ENCODE measurements at places on chromosomes 3 and 15.

GRCh38 chr3:53219895-53220483, 35.8 kb downstream of the TKT start:
- peak; percentile 87 for DNase-seq

DNA sequence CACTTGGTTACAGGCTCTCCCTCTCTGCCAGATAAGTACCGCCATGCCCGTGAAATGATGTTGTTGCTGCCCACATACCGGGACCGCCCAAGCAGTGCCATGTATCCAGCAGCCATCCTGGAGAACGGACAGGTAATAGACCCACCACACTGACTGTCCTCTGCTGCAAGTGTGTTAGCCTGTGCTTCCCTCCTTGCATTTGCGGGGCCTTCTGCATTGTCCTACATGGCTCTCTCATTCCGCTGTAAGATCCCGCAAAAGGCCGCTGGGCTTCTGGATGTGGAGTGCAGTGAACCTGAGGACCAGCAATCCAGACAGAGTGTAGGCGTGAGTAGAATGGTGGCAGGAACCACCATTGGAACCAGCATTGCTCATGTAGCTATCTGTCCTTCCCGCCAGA, 10.6 kb upstream of the MANF start:
- no peak for DNase-seq

- DNase-seq = no peak
Measured at GRCh38 chr3:66394019-66394752, 106.6 kb downstream of the LRIG1 start.

DNA sequence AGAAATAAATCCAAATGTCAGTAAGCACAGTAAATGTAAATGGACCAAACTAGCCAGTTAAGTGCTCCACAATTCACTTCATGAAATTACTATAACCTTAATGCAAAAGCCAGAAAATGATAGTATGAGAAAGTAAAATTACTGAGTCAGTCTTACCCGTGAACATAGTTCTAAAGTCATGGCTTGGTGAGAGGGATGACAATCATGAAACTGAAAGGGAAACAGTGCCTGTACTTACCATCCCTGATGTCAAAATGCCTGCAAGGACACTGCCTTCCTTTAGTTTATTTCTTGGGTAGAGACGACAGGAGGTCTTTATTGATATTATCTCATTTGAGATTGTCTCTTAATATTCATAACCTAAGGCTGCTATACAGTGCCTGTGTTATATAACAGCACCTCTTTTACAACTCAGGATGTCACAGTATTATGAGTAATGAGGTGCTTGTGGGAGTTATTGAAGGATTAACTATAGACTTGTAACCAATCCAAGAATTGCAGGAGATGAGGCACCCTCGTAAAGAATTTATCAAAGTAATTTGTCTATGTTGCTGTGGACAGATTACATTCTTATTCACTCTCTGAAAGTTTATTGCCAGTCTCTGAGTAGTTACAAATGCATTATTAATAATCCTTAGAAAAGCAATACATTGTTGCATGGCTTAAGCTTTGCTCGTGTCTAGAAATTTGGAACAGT, 142.9 kb upstream of the BFSP2 start:
- DNase-seq = no peak

GRCh38 chr3:176663387-176663786, 533.9 kb downstream of the TBL1XR1 start:
- DNase-seq = no peak

DNA sequence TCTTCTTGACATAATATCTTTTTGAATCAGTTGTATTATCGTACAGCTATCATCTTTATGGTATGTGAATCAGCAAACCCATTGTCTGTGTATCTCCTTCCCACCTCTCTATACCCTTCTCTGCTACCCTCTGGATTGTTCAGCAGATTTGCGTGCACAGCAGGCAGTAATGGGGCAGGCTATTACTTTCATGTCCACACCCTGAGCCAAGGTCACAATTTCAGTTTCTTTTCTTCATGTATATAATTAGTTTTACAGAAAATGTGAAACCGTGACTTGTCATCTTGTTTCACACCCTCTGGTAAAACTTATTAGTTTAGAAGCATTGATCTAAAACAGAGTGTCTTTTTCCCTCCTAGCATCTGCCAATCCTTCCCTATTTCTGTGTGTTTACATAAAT, 770.4 kb upstream of the SEMA6D start:
- no peak for DNase-seq

DNA sequence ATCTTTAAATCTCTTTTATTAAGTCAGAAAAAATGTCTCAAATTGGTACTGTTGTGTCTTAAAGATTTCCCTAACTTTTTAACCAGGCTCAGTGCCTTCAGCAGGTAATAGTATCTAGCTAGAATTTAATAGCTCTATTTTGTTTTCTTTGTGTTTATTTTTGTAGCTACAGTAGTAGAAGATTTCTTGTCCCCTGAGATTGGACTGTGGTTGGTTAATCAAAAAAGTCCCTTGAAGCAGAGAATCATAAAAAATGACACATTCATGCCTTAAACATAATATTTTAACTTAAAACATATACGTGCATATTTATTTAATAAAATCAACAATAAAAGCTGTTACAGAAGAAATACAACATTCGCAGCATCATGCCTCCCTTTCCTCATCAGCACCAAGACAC, 102.8 kb downstream of the EEFSEC start:
- DNase-seq = no peak

DNA sequence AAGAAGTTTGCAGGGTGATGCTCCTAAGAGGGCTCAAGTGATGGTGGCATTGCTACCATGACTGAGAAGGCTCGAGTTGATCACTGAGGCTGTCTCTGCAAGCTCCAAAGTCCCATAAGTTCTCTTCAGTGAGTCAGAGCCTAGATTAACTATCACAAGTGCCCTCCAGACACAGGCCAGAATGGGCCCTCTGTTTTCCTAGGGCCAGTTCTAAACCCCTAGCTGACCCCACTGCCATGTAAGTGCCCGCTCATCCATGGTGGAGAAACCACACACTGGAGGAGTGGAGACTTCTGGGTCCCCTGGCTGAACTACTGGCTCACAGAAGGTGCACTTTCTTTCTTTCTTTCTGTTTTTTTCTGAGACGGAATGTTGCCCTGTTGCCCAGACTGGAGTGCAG, 87.6 kb upstream of the WNT5A start:
- no peak for DNase-seq

DNA sequence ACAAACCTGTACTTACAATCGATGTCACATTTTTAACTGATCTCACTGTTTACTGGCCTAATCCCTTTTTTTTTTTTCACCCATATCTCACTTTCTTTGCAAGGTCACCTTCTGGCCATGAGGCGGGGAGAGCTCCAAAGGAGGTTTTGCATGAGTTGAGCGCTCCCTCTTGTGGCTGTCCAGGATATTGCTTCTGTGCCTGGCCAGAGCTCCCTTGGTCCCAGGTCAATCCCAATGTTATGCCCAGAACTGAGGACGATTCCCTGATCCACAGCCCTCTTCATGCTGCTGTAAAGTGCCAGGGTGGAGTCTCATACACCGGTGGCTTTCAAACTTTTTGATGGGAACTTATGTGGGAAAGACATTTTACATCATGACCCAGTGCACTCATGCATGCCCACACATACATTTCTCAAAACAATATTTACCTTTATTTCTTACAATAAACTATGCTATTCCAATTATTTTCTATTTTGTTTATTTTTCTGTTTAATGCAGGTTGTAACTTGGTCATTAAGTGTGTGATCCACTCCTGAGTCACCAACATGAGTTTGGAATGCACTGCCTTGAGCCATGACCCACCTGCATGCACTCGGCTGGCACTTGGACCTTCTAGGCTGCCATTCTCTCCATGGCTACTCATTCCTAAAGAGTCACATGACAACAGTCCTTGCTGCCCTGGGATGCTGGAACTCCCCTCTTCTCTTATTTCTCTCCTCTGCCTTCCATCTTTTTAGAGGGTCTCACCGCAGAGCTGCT, 9.6 kb upstream of the SST start:
- peak; percentile 72 for DNase-seq

DNA sequence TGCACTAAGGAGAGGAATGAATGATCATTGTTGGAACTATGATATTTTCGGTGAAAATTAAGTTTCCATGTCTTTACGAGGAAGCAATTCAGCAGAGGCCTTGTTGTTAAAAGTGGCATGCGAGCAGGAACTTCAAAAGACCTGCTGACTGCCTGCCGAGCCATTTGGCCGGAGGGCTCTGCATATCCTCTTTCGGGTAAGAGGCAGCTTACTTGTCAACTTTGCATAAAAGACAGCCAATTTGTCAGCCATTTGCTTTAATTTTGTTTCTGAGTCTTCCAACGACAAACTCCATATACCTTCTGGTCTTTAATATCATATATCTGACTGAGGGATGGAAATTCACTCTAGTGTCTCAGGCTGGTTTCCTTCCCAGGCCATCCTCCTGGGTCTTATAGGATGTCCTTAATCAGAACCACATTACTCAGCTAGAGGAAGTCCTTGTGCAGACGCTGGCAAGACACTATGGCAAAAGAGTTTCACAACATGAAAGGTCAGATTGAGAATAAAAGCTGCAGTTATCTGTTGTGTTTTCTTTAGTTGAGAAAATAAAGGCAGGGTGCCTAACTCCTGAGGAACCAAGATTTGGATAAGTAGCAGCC, 128.7 kb upstream of the WNT5A start:
- DNase-seq = no peak

DNA sequence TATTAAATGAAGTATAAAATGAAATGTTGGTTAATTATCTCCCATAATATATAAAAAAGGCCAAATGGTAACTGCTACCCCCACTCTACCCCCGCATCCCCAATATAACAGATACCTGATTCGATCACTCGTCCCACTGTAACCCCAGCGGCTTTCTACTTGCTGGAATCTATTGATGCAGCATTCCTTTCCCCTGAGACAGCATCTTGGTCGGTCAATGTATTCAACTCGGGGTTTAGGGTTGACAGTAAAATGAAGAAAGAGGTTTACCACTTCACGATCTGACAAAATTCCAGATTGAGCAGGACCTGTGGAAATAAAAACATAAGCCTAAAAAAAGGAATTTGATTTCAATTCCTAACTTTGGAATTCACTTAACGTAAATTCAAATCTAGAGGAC, 18.6 kb upstream of the C15orf40 start:
- no peak for DNase-seq

Data from stimulated activated CD4-positive, alpha-beta T cell treated with anti-CD3 and anti-CD28 coated beads, Interleukin-2, amount 100 ng/mL, for 48 hours (primary cell).